Caco-2 (cell line): ENCODE measurements at places on chromosomes 13 and 19. TPM values are rescaled to one million over a fixed set of nuclear protein-coding genes. Genes with fewer than 3 reads are reported as not detected.
A peak's percentile ranks its signal among the peaks of the same experiment; 100 is the strongest.

UBE2M gene
- total RNA-seq, result 133 and 139 TPM in 2 replicates

DNA sequence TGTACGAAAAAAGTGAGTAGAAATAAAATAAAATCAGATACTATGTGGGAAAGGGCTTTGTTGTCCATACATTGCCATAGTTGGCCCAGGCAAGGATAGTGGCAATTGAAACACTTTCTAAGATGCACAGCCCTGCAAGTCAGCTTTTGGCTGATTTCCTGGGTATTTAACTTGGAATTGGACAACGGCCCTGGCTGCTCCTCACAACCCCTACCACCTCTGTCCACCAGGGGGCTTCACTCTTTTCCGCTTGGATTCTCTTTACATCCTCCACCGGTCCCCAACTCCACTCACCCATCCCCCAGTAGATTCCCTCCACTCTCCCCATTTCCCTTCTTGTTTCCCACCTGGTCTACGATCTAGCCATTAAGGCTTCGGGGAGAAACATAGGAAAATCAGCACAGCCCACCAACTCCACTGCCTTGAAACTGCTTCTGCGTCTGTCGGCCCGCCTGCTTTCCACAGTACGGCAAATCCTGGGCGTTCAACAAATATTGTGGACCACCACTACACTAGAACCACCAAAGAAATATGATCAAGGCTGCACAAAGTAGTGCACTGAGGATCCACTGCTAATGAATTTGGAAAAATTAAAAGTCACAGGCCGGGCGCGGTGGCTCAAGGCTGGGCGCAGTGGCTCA, 48.6 kb upstream of the GTF3A start:
- no peak overlapping the region for H3K27ac ChIP-seq
- H3K4me3 ChIP-seq, result no peak overlapping the region
- DNase-seq, result peak; percentile 85
- no peaks in the 10 kb centered on the region for H3K27me3 ChIP-seq
- H3K4me1 ChIP-seq, result peaks cover 10% of the 10 kb centered on the region; the same call in 1 of the 2 replicates

SULT2A1 gene
- total RNA-seq, result 4.5 TPM in 2 replicates

ONECUT3 gene
- not detected in 2 replicates for total RNA-seq

DNA sequence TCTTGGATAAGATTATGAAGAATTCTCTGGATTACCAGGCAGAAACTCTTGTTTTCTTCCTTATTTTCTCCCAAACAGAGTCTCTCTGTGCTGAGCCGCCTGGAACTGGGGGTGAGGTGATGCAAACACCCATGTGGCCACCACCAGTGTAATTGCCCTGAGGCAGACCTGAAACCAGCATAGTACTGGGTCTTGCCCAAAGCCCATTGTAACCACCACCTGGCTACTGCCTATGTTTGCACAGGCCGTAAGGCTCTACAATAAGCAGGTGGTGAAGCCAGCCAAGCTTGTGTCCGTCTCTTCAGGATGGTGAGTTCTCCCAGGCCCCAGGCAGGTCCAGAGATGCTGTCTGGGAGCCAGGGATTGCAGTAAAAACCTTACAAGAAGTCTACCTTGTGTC, 18.9 kb upstream of the KBTBD7 start:
- no peak overlapping the region for H3K27ac ChIP-seq
- no peaks in the 10 kb centered on the region for H3K27me3 ChIP-seq
- no peaks in the 10 kb centered on the region for H3K4me1 ChIP-seq
- H3K4me3 ChIP-seq, result no peak overlapping the region
- no peaks in the 10 kb centered on the region; the same call in none of the 2 replicates for H3K36me3 ChIP-seq

ZNF701 gene
- total RNA-seq, result 17.5 and 19.6 TPM in 2 replicates

DNA sequence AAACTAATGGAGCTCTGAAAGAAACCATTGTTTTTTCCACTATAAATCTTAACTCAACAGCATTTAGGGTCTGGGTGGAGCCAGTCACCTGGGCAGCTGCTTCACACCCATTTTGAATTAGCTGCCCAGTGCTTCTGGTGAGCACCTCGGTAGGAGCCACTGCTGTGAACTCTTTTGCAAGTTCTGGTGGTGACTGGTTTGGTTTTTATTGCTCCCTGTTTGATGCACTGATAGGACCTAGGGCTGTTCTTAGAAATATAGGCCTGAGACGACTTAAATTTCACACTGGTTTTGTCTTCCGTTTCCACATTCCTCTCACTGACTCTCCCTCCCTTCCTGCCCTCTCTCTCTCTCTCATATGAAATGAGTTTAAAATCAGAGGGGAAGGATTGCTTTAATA, 103.9 kb downstream of the GGACT start:
- DNase-seq, result no peak
- H3K27ac ChIP-seq, result no peak overlapping the region
- H3K36me3 ChIP-seq, result no peaks in the 10 kb centered on the region
- H3K4me1 ChIP-seq, result no peaks in the 10 kb centered on the region
- H3K4me3 ChIP-seq, result no peak overlapping the region

PSG1 gene
- 0.37 TPM in 1 of 2 replicates, not detected in the other for total RNA-seq

OR7D2 gene
- not detected in 2 replicates for total RNA-seq

CYP2A7 gene
- total RNA-seq, result not detected in 2 replicates

THSD1 gene
- total RNA-seq, result 0.11 and 0.16 TPM in 2 replicates

DNA sequence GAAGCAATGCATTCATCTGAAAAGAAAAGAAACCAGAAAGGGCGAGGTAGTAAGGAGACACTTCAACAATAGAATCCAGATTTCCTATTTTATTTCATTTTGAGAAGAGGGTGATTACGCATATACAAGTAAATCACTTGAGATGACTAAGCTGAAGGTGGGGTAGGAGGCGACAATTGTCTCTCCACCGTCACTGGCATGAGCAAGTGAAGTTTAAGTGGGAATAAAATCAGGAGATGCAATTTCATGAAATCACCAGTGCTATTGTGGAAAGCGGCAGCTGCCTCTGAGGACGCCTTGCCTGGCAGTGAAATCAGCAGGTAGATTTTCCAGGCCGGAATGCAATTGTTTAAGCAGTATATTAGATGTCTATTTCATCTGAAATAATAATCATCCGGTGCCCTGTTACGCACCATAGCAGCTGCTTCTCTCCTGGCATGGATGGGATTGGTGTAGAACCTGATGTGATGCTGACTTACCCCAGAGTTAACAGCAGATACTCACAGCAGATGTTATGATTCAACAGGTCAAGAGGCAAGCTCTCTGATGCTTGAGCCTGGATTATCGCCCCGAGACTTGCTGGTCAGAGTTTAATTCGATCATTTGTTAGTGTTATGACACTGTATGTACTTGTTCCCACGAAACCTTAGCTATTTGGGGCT, 64.3 kb downstream of the RASL11A start:
- no peaks in the 10 kb centered on the region for H3K4me1 ChIP-seq
- no peaks in the 10 kb centered on the region; the same call in 1 of the 2 replicates for H3K27me3 ChIP-seq
- H3K4me3 ChIP-seq, result no peak overlapping the region
- H3K36me3 ChIP-seq, result no peaks in the 10 kb centered on the region

DNA sequence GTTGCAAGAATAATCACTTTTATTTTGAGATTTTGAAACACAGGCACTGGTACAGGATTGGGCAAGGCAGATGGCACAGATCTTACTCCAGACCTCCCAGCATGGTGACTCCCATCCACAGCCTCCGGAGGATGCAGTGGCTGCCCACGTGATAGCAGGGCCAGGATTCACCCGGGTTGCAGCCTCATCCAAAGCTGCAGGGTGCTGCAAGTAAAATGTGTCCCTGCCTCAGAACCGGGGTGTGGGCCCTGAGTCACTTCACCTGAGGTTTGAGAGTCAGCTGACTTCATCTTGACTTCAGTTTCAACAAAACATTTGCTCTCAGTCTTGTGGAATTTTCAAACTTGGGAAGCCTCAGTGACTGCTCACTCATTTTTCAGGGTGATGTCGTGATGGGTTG, 201.9 kb downstream of the FGF9 start:
- no peaks in the 10 kb centered on the region for H3K4me1 ChIP-seq
- no peak overlapping the region for H3K4me3 ChIP-seq
- no peaks in the 10 kb centered on the region for H3K36me3 ChIP-seq
- H3K27me3 ChIP-seq, result no peaks in the 10 kb centered on the region
- H3K27ac ChIP-seq, result no peak overlapping the region
- no peak for DNase-seq
